ENCODE measurements at places on chromosomes 1 and 21.

DNA sequence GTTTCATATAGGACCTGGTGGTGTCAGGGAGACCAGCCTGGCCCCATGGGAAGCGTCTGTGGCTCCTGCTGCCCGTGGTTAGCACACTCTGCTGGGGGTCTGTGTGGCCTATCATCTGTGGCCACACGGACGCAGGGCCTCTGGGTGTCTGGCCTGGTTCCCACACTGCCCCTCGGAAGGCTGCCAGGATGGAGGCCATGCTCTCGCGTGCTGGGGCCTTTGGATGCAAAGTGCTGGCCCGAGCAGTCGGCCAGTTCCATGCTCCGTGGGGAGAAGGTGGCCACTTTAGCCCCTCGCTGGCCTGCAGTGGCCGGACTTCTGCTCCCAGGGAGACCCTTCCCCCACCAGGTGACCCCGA is 20.8 kb upstream of the LRRC3 start:
- no peak for DNase-seq

DNA sequence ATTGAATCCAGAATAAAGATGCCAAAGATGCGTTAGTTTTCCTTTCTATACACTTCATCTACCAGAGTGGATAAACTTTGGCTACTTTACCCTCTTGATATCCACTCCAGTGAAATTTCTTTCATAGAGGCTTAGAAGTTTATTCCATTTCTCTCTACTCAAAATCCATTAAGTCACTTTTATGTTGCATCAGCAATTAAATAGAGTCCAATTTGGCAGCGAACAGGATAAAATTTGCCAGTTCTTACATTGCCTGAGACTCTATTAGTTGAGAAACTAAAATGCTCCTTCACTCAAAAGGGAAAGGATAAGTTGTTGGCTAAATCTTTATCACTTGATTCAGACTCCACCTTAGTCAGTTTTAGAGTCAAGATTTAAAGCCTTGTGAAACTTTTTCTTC is 57.9 kb downstream of the ACBD6 start:
- DNase-seq: no peak

GRCh38 chr1:160446945-160447600 is 46.7 kb downstream of the VANGL2 start:
- DNase-seq: no peak

GRCh38 chr1:108027389-108027788 is 62.4 kb upstream of the VAV3 start:
- DNase-seq: peak; percentile 4

DNA sequence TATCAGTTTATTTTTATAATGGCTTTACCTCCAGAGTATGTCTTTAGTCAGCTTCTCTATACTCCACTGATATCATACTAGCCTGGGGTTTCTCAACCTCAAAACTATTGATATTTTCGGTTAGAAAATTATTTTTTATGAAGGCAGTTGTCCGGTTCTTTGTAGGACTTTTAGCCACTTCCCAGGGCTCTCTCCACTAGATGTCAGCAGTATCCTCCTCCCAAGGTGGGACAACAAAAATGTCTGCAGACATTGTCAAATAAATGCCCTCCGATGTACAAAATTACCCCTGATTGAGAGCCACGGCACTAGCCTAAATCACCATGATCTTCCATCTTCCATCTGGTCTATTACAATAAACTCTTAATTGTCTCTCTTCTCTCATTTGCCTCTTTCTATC is 4.1 kb upstream of the GRIK1 start:
- DNase-seq: no peak

DNA sequence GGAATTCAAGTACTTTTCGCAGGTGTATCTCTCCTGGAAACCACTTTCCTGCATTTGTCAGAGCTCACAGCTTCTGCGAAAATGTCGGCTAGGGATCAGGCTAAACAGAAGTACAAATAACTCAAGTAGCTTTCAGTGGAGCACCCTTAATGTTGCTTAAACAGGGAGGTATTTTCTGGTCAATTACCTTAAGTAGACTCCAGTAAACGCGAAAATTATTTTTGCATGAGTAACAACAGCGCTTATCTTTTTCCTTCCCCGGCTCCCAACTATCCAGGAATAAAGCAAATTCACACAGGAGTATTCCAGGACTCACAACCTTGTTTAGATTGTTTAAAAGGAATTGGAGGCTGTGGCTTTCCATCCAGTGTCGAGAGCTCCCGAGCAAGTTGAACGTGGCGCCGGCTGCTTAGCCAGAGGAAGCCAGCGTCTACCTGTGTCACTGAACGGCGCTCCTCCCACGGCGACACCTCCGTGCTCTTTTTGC is 7.3 kb upstream of the SIM2 start:
- DNase-seq: no peak

DNA sequence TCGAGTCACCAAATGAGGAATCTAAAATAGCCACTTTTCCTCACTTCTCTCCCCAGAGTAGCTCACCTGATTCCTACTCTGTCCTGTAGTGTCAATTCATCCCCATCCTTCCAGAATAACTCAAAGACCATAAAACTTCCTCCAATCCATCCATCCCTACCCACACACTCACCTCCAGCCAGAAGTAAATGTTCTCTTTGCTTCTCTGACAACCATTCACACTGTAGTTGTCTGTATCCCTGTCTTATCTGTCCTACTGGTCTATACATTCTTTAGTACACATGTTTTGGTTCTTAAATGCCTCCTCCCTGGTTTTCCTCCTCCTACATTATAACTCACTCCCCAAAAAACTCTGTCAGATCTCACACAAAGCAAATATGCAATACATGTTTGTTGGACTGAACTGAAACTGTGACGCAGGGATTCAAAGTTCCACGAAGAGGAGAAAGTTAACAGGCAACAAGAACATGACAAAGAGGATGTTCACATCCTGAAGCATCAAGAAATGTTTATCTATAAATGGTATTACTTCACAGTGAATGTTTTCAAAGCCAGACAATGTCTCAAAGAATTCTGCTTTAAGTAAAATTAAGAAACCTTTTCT is 11.0 kb downstream of the TP53BP2 start:
- DNase-seq: peak; percentile 65

DNA sequence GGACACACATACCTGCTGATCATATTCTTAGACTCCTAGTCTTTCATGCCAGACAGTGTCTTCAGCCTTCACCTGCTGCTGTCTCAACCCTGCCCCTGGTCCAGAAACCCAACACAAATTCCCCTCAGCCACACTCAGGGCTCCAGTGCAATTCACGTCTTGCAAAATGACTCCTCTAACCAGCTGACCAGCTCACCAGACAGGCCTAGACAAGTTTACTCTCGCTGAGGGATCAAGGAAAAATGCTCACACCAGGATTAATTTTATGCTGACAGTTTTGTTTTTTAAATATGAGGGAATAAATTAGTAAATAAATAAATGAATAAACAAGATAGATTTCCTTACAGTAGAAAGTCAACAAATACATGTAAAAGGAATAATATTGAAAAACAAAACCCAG is 28.5 kb downstream of the CCDC185 start:
- no peak for DNase-seq

DNA sequence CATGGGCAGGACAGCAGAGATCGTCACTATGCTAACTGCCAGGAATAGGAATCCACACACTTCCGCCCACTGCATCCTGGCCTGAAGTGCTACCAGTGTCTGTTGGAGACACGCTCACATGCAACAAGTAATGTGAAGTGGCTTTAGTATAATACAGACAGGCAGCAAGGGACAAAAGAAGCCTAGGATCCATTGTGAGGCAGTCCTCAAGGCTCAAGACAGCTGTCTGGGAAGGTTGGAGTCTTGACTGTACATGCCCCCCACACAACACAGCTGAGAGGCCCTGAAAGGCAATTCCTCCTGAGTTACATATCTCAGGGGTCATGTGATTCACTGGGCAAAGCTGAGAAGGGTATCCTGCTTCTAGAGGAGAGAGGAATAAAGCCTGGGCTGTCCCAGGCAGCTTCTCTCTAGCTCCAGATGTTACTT is 39.9 kb upstream of the CD1D start:
- DNase-seq: no peak

Data from AG10803 (cell line).